ENCODE measurements at places on chromosomes 4 and X.

DNA sequence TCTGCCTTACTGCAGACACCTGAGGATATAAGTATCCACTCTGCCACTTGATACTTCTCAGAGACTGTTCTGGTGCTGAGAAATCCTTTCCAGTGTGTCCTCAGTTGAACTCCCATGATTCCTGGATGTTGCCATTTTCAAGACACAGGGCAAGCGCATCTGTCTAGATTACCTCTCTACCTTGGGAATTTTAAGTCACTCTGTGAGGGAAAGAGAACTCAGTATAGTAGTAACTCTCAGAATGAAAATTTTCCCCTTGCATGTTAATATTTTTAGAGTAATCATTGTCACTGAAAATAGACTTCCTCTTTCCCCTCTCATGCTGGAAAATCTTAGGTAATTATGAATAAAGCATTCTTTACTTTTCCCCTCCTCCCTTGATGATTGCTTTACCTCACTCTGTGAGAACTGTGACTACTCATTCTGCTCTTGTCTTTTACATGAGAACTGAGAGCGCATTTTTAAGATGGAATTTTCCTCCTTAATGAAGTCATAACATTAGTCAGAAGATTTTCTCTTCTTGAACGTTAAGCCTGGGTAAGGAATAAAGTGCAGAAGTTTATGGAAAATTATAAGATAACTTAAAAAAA is 45.0 kb downstream of the TET2 start:
- no peak for DNase-seq

GRCh38 chr4:168409089-168409801 is 71.0 kb downstream of the DDX60L start:
- DNase-seq, result no peak

DNA sequence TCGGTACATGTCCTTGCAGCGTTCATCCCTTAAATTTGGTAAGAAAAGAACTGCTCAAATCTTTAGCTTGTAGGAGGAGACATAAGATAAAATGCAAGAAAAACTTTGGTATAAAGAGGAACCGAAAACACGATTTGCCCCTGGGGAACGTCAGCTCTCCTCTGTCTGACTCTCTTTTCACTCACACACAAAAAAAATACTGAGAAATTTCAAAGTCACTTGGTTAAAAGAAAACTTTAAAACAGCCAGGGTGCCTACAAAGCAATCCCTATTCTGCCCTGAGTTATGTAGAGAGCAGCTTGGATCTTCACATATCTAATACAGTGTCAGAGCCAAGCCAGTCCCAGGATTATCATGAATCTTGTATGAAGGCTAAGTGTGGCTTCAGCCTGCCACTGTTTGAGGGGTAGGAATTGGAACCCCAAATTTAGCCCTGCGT is 248.5 kb upstream of the CXXC4 start:
- DNase-seq, result no peak

DNA sequence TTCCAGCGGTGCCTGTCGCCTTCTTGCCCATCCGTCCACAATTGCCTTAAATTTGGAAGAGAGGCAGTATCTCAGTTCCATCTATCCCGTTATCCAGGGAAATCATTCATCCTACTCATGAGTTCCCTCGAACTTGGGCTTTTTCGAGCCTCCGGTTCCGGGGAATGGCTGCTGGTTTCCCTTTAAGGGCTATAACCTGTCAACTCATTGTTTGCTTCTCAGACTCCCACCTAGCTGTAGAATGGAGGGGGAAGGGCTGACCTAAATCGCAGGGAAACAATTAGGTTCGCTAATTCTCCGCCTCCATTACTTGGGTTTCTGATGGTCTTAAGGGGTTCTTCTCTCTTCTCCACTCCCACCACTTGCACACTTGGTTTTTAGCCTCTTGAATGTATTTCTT is 1.2 kb downstream of the UCHL1 start:
- DNase-seq, result no peak

GRCh38 chrX:120568035-120568434 is 7.3 kb upstream of the CUL4B start:
- no peak for DNase-seq

Measured in CD4-positive, CD25-positive, alpha-beta regulatory T cell (primary cell).